ENCODE measurements at places on chromosomes 3 and 15.
A peak's percentile ranks its signal among the peaks of the same experiment; 100 is the strongest.

DNA sequence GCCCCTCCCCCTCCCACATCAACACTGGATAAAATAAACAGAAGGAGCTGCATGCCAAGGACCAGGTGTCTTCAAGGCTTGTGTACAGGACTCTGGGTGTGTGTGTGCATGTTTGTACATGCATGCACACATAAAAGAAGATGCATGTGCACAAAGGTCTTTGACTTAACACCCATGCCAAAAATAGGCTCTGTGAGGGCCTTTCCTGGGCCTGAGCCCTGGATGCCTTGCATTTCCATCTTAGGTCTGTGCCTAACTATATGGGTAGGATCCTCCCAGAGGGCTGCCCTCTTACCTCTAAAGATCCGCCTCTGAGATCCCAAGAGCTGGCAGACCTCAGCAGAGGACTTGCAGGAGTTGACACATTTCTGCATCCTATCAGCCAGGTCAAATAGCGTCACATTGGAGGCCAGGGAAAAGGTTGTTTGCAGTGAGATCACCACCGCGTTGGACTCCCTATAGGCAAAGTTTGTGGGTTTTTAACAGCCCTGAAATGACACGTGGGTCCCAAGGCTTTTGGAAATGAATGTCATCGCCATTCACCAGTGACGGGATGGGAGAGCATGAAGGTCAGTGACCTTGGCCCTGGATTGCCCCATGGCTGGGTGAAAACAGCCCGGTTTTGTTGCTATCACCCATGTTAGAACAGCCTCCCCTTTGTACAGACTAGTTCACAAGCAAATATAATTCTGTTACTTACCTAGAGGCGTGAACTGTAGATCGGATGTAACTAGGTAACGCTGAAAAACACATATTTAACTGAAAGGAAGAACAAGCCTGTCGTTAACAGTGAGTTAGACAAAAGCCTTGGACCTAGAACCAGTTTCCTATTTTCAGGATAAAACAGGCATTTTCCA is 54.0 kb downstream of the HEG1 start:
- no peak for DNase-seq

DNA sequence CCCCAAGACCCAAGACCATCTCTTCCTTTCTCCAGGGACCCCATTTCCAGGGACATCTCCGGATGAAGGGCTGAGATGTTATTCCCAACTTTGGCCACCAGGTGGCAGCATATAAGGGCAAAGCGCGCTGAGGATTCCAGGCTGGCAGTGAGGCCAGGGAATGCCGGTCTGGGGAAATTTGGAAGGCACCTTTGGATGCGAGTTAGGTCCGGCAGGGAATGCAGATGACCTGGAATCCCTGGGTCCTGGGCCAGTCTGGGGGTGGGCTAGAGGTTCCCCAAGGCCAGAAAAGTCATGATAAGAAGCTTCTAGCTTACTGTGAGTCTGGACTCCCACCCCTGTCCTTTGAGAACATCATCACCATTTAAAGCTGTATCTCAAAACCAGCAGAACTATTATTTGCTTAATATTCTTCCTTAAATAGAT is 1.6 kb upstream of the CHST13 start:
- DNase-seq = peak; percentile 59

- no peak for DNase-seq
Measured at GRCh38 chr3:71587958-71588357, 4.4 kb upstream of the FOXP1 start.

- DNase-seq = no peak
Measured at GRCh38 chr3:150747886-150748683, 14.9 kb downstream of the SIAH2 start.

DNA sequence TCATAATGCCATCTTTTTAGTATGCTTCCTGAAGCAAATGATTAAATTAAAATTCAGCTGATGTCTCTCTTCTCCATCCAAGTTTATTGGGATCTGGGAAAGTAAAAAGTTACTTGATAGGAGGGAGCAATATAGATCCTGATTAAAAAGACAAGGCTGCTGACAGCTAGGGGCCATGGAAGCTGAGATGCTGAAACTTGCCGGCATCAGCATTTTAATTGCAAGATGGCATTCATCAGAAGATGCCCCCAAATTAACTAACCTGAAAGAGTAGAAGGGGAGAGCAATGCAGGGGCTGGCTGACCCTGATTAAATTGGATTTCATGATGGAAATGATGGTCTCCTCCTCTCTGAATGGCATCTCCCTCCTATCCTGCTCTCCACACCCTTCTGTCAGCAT is 31.1 kb downstream of the CPNE4 start:
- no peak for DNase-seq

- no peak for DNase-seq
Measured at GRCh38 chr3:169818316-169818715, 5.6 kb upstream of the LRRC34 start.

DNA sequence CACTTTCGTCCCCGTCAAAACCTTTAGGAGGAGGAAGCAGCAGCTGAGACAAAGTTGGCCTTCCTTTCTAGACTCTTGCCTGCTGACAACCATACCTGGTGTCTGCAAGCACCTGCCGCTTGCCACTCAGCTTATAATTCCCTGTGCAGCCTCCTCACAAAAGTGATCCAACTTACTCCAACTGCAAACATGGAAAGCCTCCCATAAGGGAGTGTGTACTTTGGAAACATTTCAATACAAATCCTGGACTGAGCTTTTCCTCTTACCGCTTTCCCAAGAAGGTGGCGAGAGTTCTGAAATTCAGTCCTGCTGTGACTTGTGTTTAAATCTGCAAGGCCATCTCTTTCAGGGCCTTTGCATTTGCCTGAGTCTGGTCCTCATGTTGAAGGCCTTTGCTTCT is 86.8 kb downstream of the LARS2 start:
- no peak for DNase-seq

- DNase-seq = no peak
Measured at GRCh38 chr15:60678632-60679031, 199.7 kb upstream of the ICE2 start.

GRCh38 chr15:52340093-52340492 is 44.5 kb upstream of the MYO5C start:
- no peak for DNase-seq

DNA sequence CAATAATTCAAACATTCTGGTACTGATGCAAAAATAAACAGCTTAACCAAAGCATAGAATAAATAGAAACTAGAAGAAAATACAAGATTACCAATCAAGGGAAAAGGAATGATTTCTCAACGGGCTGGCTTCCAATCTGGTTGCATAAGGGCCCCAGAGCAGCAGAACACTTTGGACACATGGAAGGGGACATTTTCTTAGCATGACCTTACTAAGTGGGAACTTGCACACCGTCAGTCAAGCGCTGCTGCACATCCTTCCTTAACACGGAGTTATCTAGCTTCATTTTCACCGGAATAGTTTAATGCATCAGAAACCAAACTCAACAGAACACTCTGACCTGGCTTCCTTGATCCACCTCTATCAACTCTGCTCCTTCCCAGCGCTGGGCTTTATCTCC is 388.5 kb downstream of the VPS13C start:
- no peak for DNase-seq

GRCh38 chr15:37903919-37904625 is 30.4 kb upstream of the TMCO5A start:
- DNase-seq = no peak

Measured in erythroblast (primary cell).